SJSA1 (cell line): ENCODE measurements at places on chromosomes 4 and X. TPM values are rescaled to one million over a fixed set of nuclear protein-coding genes. Genes with fewer than 3 reads are reported as not detected.

Gene SPARCL1
- total RNA-seq, result not detected in 2 replicates

Gene REPS2
- 0.44 and 1.8 TPM in 2 replicates for total RNA-seq

Gene NMU
- not detected in 2 replicates for total RNA-seq

Gene HPGDS
- total RNA-seq, result not detected in 2 replicates

GRCh38 chrX:118183606-118184005, 67.0 kb upstream of the KLHL13 start:
- H3K4me3 ChIP-seq, result no peak overlapping the region
- no peaks in the 10 kb centered on the region for H3K4me1 ChIP-seq
- DNase-seq, result no peak
- H3K27ac ChIP-seq, result no peak overlapping the region

- no peaks in the 10 kb centered on the region for H3K4me1 ChIP-seq
- no peaks in the 10 kb centered on the region for H3K36me3 ChIP-seq
- DNase-seq, result no peak
- no peak overlapping the region for H3K4me3 ChIP-seq
- no peak overlapping the region for H3K27ac ChIP-seq
These were observed 162.2 kb downstream of the DCHS2 start for GRCh38 chr4:154329268-154329868.

DNA sequence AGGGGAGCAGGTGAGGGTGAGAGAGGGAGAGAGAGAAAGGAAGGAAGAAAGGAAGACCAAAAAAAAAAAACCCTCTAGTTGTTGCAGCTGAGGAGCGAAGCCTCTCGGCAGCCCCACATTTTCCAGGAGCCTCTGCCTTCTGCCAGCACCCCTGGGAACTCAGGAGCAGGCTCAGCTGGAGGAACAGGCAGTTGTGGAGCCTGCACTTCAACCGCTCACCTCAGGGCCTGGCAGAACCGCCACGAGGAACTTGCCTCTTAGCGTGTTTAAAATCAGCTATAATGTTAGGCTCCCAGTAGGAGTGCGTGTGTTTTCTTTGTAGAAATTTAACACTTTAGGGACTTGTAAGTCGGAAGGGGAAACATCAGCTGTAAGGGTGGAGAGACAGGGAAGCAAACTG, 65.7 kb downstream of the SEL1L3 start:
- H3K4me1 ChIP-seq, result peaks cover 42% of the 10 kb centered on the region
- peak overlapping the region; percentile 97 for H3K27ac ChIP-seq
- DNase-seq, result no peak
- H3K36me3 ChIP-seq, result peaks cover 13% of the 10 kb centered on the region
